Right renal cortex interstitium (tissue), 3 donors: ENCODE measurements at places on chromosomes 11 and 22. TPM values are rescaled to one million over a fixed set of nuclear protein-coding genes. Genes with fewer than 3 reads are reported as not detected.

The ANO9 gene
- 7.0 TPM for polyA plus RNA-seq

The HBE1 gene
- 8.1 TPM for polyA plus RNA-seq

DNA sequence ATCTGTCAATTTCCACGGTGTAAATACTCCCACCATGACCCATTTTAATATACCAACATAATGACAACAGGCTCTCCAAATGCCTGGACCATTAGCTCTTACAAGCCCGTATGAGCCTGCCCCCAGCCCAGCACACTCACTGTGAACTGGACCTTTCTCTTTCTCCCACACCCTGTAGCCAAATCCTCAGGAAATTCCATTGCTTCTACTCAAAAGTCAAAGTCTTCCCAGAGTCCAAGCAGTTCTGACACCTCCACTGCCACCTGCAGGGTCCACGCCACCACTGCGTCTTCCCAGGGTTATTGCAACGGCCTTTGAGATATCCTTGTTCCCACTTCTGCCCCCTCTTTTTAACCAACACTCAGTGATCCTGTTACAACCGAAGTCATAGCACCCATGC is 110.1 kb upstream of the ASPHD2 start:
- DNase-seq = no peak

The TRPM5 gene
- polyA plus RNA-seq = 2.1 TPM

GRCh38 chr11:292211-293121 is 3.5 kb downstream of the PGGHG start:
- no peak for DNase-seq

GRCh38 chr11:34064291-34064690 is 12.8 kb downstream of the CAPRIN1 start:
- no peak for DNase-seq
